NCI-H1436 treated with DMSO at 0.1 percent for 48 hours (cell line): ENCODE measurements at places on chromosomes 7 and 10.

- DNase-seq = no peak
These were observed 96.3 kb downstream of the CPXM2 start for GRCh38 chr10:123795196-123795780.

GRCh38 chr7:84021292-84021908 is 173.2 kb downstream of the SEMA3A start:
- no peak for DNase-seq

- DNase-seq = no peak
These were observed 43.9 kb upstream of the GPAM start for GRCh38 chr10:112227331-112227987.

DNA sequence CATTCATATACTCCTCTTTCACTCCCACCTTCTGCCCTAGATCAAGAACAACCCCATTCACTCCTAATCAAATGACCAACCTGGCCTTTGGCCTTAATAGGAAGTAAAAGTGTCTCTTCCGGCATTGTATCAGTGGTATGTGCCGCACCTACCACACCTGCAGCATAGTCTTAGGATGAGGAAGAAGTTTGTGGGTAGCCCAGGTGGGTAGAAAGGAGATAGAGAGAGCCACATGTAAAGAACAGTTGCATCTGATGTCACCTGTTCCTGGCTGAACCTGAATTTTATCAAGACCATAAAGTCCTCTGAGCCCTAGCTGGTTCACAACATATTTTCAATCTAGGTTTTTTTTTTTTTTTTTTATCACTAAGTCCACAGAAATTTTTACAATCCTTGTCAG is 55.5 kb upstream of the PTPN12 start:
- DNase-seq = no peak

DNA sequence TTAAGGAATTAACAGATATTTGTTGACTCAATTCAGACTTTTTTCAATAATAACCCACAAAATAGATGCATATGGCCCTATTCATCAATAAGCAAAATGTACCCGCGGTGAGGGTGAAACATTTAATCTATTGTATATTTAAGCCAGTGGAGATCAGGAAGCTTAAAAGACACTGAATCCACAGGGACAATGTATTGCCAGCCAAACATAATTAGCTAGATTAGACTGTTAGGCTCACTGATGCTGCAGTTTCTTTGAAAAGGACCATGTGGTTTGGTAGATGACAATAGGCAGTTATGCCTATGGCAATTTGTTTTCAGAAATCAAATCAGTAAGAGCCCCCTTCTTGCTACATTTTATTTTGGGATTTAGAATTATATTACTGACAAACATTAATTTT is 87.3 kb upstream of the PLXDC2 start:
- DNase-seq = no peak
